Spleen (tissue), 13 donors: ENCODE measurements at places on chromosomes 16 and 17. TPM values are rescaled to one million over a fixed set of nuclear protein-coding genes. Genes with fewer than 3 reads are reported as not detected.

GRCh38 chr16:72373201-72373600 lies 201.2 kb upstream of the PMFBP1 start:
- no peaks in the 10 kb centered on the region for H3K36me3 ChIP-seq
- H3K4me1 ChIP-seq = no peaks in the 10 kb centered on the region
- no peaks in the 10 kb centered on the region for H3K27me3 ChIP-seq
- DNase-seq = no peak
- H3K27ac ChIP-seq = no peak overlapping the region

GRCh38 chr16:72128701-72129100 lies 35.1 kb downstream of the DHX38 start:
- no peak overlapping the region for H3K27ac ChIP-seq
- DNase-seq = no peak
- no peaks in the 10 kb centered on the region for H3K27me3 ChIP-seq
- no peaks in the 10 kb centered on the region for H3K36me3 ChIP-seq

- no peak for DNase-seq
- peaks cover 34% of the 10 kb centered on the region for H3K4me1 ChIP-seq
- peak overlapping the region; percentile 49 for H3K27ac ChIP-seq
These were observed 8.7 kb downstream of the ATXN1L start for GRCh38 chr16:71854369-71854948.

DNA sequence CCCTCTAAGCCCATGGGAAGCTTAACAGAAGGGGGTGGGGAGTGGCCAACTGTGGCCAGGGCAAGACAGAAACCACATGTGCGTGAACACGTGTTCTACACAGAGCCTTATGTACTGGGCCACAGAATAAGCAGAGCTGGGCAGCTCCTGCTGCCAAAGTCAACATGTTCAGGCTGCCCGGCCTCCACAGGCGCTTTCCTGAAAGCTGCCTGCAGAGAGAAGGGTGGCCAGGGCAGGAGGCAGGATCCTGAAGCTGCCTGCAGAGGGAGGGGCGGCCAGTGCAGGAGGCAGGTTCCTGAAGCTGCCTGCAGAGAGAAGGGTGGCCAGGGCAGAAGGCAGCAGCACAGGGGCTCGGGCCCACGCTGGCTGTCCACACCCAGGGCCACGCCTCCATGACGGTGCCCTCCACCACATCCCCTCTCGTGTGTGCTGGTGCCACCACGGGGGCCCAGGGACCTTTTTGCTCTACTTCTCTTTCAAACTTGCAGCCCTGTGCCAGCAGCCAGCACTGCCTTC lies 79.5 kb downstream of the ANKRD11 start:
- H3K4me1 ChIP-seq = peaks cover 97% of the 10 kb centered on the region
- no peaks in the 10 kb centered on the region for H3K27me3 ChIP-seq
- no peak for DNase-seq
- no peak overlapping the region for H3K4me3 ChIP-seq
- H3K27ac ChIP-seq = no peak overlapping the region
- H3K36me3 ChIP-seq = no peaks in the 10 kb centered on the region

DNA sequence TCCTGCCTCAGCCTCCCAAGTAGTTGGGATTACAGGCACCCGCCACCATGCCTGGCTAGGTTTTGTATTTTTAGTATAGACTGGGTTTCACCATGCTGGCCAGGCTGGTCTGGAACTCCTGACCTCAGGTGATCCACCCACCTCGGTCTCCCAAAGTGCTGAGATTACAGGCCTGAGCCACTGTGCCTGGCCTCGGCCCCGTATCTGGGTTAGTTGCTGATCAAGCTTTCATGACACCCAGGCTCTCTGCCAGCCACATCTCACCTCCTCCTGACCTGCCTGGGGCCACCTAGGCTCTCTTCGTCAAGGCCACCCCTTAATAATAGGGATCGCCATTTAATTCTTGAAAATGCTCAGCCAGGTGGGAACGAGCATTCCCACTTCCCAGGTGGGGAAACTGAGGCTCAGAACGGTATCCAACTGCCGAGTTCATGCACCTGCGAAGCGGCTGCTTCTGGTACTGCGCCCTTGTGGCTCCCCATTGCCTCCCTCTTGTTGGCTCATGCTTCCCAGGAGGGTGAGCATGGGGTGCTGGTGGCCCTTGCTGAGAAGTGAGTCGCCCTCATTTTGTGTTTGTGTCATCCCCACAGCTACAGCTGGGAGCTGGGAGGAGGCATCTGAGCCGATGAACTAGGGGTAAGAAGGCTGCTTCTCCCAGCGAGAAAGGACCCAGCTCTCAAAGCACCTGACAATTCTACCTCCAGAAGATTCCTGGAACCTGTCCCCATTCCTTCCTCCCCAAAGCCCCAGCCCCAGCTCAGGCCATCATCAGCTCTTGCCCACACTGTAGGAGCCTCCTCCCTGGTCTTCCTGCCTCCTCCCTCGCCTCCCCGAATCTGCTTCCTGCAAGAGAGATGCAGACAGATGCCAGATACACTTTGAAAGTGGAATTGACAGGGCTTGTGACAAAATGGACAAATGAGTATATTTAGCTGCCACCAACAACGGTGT lies 17.3 kb upstream of the SNN start:
- no peak overlapping the region for H3K27ac ChIP-seq
- H3K4me1 ChIP-seq = no peaks in the 10 kb centered on the region
- DNase-seq = no peak
- H3K4me3 ChIP-seq = no peak overlapping the region

- peaks cover 51% of the 10 kb centered on the region for H3K27me3 ChIP-seq
- H3K4me1 ChIP-seq = peaks cover 57% of the 10 kb centered on the region
- H3K27ac ChIP-seq = no peak overlapping the region
- no peak overlapping the region for H3K4me3 ChIP-seq
- DNase-seq = no peak
- H3K36me3 ChIP-seq = no peaks in the 10 kb centered on the region
These were observed 3.9 kb downstream of the GNAO1 start for GRCh38 chr16:56195151-56195550.

GRCh38 chr16:53999841-54000240 lies 286.7 kb downstream of the IRX3 start:
- peaks cover 13% of the 10 kb centered on the region for H3K36me3 ChIP-seq
- no peak overlapping the region for H3K4me3 ChIP-seq
- no peaks in the 10 kb centered on the region for H3K4me1 ChIP-seq
- H3K27me3 ChIP-seq = no peaks in the 10 kb centered on the region

DNA sequence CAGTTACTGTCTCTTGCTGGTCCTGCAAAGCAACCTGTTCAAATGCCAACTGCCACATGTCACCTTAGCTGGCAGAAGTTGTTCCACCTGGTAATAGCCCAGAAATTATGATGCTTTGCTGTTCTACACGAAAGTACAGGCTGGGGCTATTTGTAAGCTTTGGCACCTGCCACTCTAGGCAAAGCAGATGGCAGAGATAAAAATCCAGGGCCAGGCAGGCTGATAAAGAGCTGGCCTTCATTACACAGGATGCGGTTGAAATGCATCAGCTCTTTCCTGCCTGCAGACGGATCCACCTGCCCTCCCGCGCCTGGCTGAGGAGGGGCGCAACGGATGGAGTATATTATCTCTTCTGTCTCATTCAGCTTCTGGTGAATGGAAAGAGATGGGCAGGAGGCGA lies 29.3 kb upstream of the KDM8 start:
- no peaks in the 10 kb centered on the region for H3K36me3 ChIP-seq
- peak; percentile 85 for DNase-seq
- no peaks in the 10 kb centered on the region for H3K27me3 ChIP-seq
- H3K4me3 ChIP-seq = no peak overlapping the region
- peaks cover 29% of the 10 kb centered on the region for H3K4me1 ChIP-seq

- H3K27me3 ChIP-seq = no peaks in the 10 kb centered on the region
- H3K4me1 ChIP-seq = peaks cover 42% of the 10 kb centered on the region
- peak overlapping the region; percentile 85 for H3K27ac ChIP-seq
- peak overlapping the region; percentile 69 for H3K4me3 ChIP-seq
- DNase-seq = peak; percentile 93
These were observed 1.6 kb downstream of the PITPNC1 start for GRCh38 chr17:67378454-67379250.

GRCh38 chr16:87780385-87780989 lies 14.7 kb upstream of the KLHDC4 start:
- H3K4me1 ChIP-seq = peaks cover 48% of the 10 kb centered on the region
- H3K27ac ChIP-seq = peak overlapping the region; percentile 47
- H3K27me3 ChIP-seq = no peaks in the 10 kb centered on the region
- H3K36me3 ChIP-seq = no peaks in the 10 kb centered on the region
- no peak for DNase-seq
- no peak overlapping the region for H3K4me3 ChIP-seq

- no peak overlapping the region for H3K27ac ChIP-seq
- no peaks in the 10 kb centered on the region for H3K27me3 ChIP-seq
- H3K4me3 ChIP-seq = no peak overlapping the region
- H3K36me3 ChIP-seq = no peaks in the 10 kb centered on the region
- no peak for DNase-seq
These were observed 3.1 kb downstream of the ZNF843 start for GRCh38 chr16:31439519-31439918.

- no peak overlapping the region for H3K4me3 ChIP-seq
- H3K27ac ChIP-seq = no peak overlapping the region
- H3K36me3 ChIP-seq = no peaks in the 10 kb centered on the region
- no peak for DNase-seq
- H3K27me3 ChIP-seq = no peaks in the 10 kb centered on the region
These were observed 180.3 kb upstream of the MYOCD start for GRCh38 chr17:12485361-12485906.

DNA sequence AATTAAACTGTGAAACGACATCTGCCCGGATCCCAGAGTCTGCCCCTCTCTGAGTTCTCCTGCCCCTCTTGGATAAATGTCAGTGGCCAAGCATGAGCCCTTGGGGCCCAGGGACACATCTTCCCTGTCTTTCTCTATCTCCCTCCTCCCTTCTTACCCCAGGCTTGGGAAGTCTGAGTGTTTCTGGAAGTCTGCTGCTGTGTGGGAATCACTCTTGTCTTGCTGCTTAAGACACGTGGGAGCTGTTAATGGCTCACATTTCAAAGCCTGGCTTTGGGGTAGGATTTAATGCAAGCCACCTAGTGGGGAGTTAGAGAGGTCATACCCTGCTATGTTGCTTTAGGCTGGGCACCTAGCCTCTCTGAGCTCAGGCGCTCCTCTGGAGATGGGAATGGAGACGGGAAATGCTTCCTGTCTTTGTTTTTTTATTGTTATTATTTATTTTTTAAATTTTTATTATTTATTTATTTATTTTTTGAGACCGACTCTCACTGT lies 218.5 kb upstream of the CIBAR2 start:
- H3K27me3 ChIP-seq = no peaks in the 10 kb centered on the region
- DNase-seq = no peak
- H3K4me3 ChIP-seq = no peak overlapping the region
- H3K36me3 ChIP-seq = no peaks in the 10 kb centered on the region
- peaks cover 12% of the 10 kb centered on the region for H3K4me1 ChIP-seq

- H3K4me1 ChIP-seq = peaks cover 20% of the 10 kb centered on the region
- DNase-seq = no peak
- H3K27ac ChIP-seq = no peak overlapping the region
- H3K27me3 ChIP-seq = no peaks in the 10 kb centered on the region
- no peak overlapping the region for H3K4me3 ChIP-seq
These were observed 4.7 kb downstream of the CHD3 start for GRCh38 chr17:7893187-7893880.

GRCh38 chr16:46727184-46727583 lies 21.0 kb downstream of the MYLK3 start:
- no peaks in the 10 kb centered on the region for H3K4me1 ChIP-seq
- no peaks in the 10 kb centered on the region for H3K36me3 ChIP-seq
- H3K27me3 ChIP-seq = no peaks in the 10 kb centered on the region
- H3K4me3 ChIP-seq = no peak overlapping the region
- DNase-seq = peak; percentile 43

DNA sequence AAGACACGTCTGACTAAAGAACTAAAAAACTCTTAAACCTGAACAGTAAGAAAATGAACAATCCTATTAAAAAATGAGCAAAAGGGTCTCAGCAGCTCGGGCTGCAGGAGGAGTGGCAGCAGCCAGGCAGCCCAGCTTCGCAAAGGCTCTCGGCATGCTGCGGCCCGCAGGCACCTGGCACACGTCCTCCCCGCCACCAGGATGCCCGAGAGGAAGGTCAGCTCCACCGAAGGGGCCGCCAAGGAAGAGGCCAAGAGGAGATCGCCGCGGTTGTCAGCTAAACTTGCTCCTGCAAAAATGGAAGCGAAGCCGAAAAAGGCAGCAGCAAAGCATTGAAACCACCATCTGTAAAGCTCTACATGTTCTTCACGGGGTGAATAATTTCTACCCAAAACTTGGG lies 173.5 kb downstream of the BCAS3 start:
- H3K27ac ChIP-seq = no peak overlapping the region
- H3K36me3 ChIP-seq = no peaks in the 10 kb centered on the region
- H3K27me3 ChIP-seq = no peaks in the 10 kb centered on the region
- no peak for DNase-seq

The HOXB4 gene
- polyA plus RNA-seq = 2.7 TPM

The TMEM204 gene
- polyA plus RNA-seq = 21.0 TPM

The TBC1D28 gene
- not detected for polyA plus RNA-seq

The CTRB2 gene
- polyA plus RNA-seq = 0.58 TPM

The STX1B gene
- polyA plus RNA-seq = 1.2 TPM

The SLC6A2 gene
- polyA plus RNA-seq = not detected

The MED31 gene
- polyA plus RNA-seq = 17.3 TPM

The MPP3 gene
- 1.9 TPM for polyA plus RNA-seq

The TXNDC11 gene
- polyA plus RNA-seq = 28.3 TPM

The COQ9 gene
- polyA plus RNA-seq = 32.2 TPM

The TOP2A gene
- 8.1 TPM for polyA plus RNA-seq
